ENCODE measurements at places on chromosomes 2 and 18.

DNA sequence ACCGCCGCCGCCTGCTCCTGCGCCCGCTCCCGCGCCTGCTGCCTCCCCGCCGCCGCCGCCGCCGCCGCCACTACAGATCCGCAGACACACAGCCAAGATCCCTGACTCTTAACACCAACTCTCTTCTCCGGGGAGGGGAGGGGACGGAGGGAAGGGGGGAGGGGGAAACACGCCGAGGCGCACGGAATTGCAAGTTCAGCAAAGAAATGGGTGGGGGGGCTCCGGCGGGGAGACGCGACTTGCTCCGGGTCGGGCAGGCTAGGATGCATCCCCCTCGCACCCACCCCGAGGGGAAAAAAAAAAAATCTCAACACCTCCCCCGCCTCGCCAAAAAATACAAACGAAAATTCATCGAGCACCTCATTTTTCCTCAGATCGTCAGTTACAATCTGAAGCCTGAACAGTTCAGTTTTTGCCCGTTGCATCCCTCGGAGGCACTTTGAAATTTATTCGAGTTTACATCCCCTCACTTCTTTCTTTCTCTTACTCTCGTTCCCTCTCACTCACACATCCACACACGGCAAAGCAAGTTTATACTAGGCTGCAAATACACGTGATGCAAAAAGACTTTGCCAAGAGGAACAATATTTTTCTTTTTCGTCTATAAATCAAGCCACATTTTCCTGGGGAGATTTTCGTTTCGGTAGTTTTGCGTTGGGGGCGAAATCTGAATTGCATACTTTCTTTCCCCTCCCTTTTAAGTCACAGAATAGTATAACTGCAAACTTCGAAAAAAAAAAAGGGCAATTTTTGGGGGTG lies at the start of gene TCF4:
TCF4 (minus strand) TSS at position 82 of the 759 bp plus-strand sequence. CDS start 1,076 bp downstream, outside the sequence.
- no peak for DNase-seq

DNA sequence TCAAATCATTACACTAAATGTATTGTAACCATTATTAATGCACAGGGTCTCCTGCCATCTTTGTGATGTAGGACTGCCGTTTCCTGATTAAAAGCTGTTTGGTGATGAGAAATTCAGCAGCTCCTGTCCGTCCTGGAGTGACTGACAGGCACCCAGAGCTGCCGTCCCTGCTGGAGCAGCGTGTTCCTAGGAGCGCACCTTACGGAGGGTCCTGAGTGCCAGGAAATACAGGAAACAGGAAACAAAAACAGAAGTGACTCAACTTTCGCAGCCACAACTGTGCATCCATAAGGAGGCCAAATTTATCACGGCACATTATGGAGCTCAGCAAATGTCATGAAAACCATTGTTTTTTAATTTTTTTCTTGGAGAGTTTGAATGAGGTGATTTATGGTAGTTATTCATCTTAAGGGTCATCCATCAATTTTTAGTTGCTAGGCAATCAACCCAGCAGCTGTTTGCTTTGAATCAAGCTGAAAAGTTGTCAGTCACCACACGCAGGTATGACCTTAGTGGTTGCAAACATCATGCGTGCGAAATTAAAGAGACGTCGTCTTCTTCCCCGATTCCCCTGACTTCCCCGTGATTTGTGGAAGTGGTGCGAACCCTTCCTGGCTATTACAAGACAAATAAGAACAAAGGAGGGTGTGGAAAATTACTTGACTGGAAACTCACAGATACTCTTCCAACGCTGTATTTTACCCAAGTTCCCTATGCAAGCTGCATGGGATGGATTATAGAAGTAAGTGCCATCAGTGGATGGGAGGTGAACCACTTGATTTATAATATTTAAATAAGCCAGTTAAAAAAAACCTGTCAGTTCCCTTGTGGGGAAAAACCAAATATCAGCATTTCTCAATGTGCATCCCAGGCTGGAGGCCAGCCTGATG lies 19.8 kb downstream of the TSHZ1 start:
- DNase-seq, result no peak

- DNase-seq, result no peak
These were observed 649 bp upstream of the CLIP4 start for GRCh38 chr2:29114586-29114945.

DNA sequence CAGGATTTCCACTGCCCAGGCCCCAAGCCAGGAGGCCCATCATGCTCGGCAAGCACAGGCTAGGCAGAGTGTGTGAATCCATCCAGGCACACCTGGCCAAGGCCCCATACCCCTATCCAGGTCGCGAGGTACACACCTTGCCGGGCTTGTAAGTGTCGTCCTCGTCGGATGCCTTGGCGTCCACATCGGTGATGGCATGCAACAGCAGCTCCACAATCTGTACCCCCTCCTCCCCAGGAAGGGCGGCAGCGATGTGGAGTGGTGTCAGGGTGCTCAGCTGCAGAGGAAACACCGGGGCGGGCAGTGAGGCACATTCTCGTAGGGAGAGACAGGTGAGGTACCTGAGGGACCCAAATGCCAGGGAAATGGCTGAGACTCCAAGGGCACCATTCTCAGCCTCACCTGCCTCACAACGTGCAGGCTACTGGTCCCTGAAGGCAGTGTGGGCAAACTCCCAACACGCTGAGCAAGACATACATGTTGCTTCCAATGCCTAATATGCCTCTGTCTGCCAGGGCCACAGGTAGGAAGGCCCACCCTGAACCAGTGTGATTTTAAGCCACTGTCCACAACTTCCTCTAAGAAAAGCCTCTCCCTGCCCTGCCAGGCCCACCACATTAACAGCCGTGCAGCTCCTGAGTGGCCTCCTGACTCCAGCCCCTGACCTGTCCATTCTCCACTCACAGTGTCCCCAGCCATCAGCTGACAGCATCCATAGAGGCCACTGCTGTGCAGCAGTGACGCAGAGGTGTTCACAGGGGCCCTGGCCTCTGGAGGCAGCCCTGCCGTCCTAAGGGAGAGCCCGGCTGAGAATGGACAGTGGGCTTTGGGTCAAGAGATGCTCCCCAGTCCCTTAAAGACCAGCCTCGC lies 44.9 kb downstream of the ANKMY1 start:
- DNase-seq, result no peak

- no peak for DNase-seq
These were observed 37.3 kb upstream of the PEX13 start for GRCh38 chr2:60980071-60980815.
